Activated CD4-positive, alpha-beta T cell treated with anti-CD3 and anti-CD28 coated beads, Interleukin-2, Interleukin-6, amounts not matched to agents 100 ng/mL and 50 ng/mL, durations not matched to agents 16 hours and 8 hours (primary cell): ENCODE measurements at places on chromosomes 2 and 18.

- DNase-seq: no peak
Measured at GRCh38 chr2:219129589-219129988, 31.0 kb downstream of the NHEJ1 start.

DNA sequence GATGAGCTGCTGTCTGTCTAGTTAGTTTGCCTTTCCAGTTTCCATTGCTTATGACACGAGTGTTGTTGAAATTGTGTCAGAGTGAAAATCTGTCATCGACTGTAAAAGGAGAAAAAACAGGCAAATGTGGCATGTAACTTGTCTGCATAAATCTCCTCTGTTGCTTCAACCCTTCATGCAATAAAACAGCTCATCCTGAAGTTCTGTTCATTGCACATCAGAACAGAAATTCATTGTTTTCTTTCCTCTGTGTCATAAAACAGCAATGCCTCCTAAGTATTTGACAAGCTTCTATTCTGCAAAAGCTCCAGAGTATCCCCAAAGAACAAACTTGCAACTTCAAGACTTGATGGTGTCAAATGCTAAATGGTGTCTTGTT is 432.1 kb downstream of the MEIS1 start:
- no peak for DNase-seq

- no peak for DNase-seq
Measured at GRCh38 chr2:62114564-62114963, 81.4 kb upstream of the B3GNT2 start.

GRCh38 chr2:188833331-188833730 is 140.8 kb upstream of the COL3A1 start:
- DNase-seq: no peak

DNA sequence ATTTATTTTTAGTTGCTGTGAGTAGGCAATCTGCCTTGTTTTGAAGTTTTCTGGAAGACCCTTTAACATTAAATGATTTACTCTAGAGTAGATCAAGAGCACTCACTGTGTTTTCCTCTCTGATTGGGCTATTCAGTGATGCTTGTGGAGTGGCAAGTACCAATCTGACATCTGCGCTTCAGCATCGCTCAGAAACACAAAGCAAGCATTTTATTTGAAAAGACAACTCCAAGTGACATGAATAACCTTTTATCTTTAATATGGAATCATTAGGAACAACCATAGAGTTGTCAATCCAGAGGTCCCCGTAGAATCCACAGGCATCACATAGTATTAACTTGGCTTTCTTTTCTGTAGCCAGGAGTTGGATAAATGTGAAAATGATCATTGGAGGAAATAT is 114.7 kb downstream of the CPS1 start:
- no peak for DNase-seq

GRCh38 chr2:165505514-165505913 is 36.0 kb downstream of the CSRNP3 start:
- DNase-seq: no peak

- DNase-seq: no peak
Measured at GRCh38 chr2:164935118-164936101, 19.9 kb downstream of the SLC38A11 start.

DNA sequence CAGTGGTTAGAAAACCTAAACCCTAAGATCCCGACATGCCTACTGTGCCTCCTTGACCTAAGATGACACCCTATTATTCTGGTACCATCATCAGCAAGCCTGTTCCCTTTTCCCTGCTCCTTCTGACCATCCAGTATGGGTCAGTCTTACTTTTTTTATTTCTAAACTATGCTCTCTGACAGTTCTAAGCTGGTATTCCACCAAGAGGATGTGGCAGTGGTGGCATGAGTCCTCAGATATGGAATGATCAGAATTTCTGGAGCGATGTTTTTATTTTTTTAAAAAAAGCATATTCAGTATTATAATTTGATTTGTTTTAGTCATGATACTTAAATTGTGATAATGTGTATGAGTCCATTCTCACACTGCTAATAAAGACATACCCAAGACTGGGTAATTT is 145.9 kb upstream of the LHCGR start:
- DNase-seq: no peak

DNA sequence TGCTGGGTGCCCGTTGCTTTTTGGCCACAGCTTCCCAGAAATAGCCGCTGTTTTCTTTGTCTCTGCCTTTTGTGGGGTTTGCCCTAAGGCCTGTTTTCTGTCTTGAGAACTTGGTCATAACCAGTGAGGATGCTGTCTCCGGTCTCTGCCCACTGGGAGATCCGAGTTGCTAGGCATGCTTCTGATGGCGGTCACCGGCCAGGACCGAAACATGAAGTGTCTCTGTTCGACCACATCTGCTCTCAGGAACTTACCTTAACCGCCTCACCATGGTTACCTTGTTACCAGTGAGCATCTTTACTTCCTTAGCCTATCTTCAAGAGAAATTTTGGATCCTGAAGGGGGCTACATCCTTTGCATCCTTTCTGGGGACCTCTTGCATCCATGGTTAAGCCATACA is 91.9 kb downstream of the RTP5 start:
- no peak for DNase-seq

- DNase-seq: no peak
Measured at GRCh38 chr18:28846958-28847357, 670.0 kb upstream of the CDH2 start.

- no peak for DNase-seq
Measured at GRCh38 chr2:70692256-70692655, 75.7 kb downstream of the ADD2 start.

GRCh38 chr2:190979906-190980629 is 33.9 kb downstream of the STAT1 start:
- no peak for DNase-seq

DNA sequence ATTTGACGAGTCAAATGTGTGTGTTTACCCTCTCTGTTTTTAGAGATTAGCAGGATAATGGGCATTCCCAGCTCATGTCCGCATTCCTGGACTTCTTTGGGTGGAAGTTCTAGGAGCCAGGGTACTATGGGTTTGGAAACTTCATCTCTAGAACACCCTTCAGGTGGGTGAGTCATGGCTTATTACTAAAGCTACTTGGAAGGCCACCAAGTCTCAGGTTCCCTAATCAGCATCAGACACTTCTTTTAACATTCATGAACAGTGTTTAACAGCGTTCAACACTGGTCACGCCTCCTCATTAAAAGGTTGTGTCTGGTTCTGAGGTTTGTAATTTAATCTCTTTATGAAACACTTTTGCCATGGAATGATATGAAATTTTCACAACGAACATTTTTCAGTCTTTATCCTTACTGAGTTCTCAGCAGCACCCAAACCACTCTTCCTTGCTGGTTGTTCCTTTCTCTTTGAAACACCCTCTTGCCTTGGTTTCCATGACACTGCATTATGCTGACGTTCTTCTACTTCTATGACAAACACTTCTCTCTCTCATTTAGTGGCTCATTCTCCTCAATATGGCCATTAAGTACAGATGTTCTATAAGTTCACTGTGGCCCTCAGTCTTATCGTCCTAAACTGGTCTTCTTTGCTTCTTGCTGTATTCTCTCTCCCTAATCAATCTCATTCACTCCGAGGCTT is 49.3 kb downstream of the MMADHC start:
- DNase-seq: no peak

DNA sequence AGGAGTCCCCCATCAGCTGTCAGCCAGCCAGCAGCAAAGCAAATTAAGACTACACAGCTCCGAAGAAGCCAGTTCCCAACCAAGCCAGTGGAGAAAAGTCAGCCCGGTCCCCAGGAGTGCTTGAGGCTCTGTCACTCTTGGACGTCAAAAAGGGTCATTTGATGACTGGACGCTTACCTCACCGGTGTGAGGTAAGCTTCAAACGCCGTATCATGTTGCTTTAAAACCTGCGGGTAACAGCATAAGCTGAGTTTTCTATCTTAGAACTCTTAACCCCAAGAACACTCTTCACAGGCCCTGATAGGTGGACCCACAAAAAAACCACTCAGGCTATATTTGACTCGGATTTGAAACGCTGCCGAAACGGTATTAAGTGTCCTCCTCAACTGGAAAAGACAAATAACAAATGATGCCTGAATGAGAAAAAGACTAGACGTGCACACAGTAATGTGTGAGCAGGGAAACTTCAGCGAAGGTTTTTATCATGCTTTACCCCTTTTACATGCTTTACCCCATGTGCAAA is 682 bp upstream of the LNPK start:
- DNase-seq: peak; percentile 2
